ENCODE measurements at places on chromosomes 5 and 9. TPM values are rescaled to one million over a fixed set of nuclear protein-coding genes. Genes with fewer than 3 reads are reported as not detected.

DNA sequence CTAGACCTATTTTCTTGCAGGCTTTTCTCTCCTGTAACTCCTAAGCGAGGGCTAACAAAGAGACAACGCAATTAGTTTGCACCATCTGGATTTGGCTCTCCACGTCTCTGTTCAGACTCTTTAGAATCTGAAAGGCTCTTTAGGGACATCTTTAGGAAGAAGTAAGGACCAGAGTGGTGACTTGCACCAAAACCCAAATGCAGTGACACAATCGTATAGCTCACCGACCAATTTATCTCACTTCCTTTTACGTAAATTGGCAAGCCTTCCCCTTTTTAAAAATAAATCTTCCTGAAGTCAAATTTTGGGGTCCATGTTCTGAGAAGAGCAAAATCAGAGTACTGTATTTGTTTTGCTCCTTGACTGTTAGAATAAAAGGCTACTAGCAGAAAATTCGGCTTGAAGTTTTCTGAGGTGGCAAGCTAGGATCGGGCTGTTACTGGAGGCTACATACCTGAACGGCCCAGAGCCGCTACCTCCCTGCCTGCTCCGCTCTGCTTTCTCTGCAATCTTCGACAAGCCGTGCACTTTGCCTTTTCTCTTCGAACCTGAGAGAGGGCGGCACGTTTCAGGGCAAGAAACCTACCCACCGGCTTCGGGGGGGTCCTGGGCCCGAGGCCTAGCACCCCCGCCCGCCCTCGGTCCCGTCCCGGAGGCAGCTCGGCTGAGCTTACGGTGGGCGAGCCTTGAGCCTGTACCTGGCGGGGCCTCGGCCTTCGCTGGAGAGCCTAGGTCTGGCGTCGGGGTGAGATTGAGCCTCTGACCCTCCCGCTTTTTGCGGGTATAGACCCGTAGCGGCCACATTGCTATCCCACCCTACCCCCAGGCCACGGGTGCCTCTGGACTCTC lies 537 bp downstream of the MEIKIN start:
- no peaks in the 10 kb centered on the region for H3K4me1 ChIP-seq
- no peaks in the 10 kb centered on the region for H3K36me3 ChIP-seq
- no peak overlapping the region for H3K4me3 ChIP-seq
- DNase-seq, result no peak

The SLC6A18 gene
- not detected for total RNA-seq

DNA sequence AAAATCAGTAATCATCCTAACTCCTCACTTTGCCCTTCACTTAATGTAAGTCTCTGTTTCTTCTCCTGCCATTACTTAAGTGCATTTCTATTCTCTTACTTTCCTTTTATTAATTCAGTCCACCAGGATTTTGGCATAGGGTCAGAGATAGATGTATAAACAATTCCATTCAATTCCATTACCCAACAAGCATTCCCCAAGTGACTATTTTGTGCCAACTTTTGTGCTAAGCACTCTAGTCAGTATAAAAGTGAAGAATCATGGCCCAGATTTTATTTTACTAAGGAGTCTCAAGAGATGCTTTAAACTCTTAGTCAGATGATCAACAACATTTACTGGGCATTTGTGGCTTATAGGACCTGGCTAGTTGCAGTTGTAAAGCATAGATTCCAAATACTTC lies 159.3 kb downstream of the DMAC1 start:
- H3K36me3 ChIP-seq, result no peaks in the 10 kb centered on the region
- no peak overlapping the region for H3K27ac ChIP-seq
- no peak for DNase-seq
- no peaks in the 10 kb centered on the region for H3K4me1 ChIP-seq

GRCh38 chr5:135076801-135077200 lies 42.8 kb upstream of the PITX1 start:
- no peak overlapping the region for H3K27ac ChIP-seq
- no peak overlapping the region for H3K4me3 ChIP-seq
- no peaks in the 10 kb centered on the region for H3K36me3 ChIP-seq
- DNase-seq, result no peak

The ENHO gene
- total RNA-seq, result 0.59 TPM

The ESM1 gene
- 0.68 TPM for total RNA-seq

Data from lower lobe of right lung (tissue), 2 donors.